Immature natural killer cell (primary cell): ENCODE measurements at places on chromosomes 7 and 10.

DNA sequence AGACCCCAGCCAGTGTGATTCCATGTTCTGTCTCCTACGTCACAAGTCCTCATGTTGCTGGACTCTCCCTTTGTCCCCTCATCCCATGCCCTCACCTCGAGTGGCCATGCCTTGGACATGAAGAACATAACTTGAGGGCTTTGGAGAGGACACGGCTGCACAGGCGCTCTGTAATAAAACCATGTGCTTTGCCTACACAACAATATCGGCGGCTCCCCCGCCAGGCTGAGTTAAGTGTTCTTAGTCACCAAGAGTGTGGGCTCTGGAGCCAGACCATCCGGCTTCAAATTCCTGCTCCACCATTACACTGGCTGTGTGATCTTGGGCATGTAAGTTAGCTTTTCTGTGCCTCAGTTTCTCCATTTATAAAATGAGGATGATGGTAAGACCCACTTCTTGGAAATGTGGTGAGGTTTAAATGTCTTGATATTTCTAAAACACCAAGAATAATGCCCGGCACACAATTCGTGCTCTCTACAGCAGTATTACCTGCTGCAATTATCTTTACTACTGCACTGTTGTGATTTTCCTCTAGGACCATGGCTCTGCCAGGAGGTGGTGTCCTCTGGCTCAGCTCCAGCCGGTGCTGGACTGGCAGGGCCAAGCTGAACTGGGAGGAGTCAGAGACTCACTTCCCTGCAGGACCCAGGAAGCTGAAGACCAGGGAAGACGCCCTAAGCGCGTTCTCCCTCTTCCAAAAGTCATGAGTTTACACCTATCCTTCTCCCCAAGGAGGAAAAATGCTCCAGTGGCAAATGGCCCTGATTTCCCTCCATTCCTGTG is 15.7 kb downstream of the SLIT1 start:
- DNase-seq, result no peak

DNA sequence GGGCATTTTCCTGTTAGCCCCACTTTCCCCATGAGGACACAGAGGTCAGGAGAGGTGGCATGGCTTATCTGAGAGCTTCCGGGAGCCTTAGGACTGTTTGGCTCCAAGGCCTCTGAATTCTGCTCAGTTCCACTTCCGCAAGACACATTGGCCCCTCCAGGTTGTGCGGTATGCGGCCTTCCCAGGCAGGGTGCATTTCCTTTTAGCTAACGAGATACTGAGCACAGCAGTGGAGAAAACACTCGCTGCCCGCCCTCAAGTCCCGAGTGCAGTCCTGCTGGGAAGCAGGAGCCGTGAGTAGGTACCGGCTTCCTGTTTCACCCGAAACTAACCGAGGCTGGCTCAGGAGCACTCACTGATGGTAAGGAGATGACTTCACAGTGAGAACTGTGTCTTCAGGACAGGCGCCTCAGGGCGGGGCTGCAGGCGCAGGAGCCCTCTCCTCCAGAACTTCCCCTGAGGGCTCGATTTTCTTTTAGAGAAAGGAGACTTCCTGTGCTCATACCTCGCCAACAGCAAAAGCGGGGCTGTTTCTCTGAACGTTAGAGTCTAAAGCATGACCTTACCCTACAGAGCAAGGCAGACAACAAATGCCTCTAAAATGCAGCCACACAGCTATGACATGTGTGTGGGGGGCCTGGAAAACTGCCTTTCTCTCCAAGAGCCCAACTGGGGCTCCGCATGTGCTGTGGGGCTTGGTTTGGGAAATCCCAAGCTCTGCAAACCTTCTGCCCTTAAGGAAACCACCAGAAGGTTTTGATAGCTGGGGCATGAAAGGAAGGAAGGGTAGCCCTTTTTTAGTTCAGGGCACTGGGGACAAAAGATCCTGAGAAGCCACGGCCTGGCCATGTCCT is 25.9 kb downstream of the RGS10 start:
- DNase-seq, result peak; percentile 36

DNA sequence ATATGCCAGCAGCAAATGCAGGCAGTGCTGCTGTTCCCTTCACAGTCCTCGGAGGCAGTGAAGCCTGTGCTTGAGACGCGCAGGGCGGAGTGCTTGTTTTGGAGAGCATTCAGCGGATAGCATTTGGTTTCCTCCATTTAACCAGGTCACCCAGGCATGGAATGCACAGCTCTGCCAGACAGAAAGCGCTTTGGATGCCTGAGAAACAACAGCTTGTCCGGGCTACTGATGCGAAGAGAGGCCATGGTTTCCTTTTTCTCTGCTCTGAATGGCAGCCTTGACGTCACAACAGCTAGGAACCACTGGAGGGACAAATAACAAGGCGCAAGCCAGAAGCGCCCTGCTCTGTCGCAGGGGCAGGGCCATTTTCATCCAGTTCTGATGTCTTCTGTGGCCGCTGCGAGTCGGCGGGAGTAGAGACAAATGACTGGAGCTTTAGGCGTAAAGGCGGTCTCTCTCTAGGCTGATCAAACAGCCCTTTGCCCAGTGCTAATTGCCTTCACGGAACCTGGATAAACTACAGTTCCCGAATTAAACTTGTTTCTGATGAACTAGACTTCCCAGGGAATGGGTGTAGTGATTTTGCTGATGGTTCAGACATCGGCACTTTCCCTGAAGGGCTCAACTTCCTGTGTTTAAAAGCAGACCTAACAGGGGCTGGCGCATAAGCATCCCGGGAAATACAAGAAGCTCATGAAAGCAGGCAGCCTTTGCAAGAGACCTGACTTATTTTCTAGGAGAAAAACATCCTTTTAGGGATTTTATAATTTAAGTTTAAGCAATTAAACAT is 187.6 kb upstream of the KLF14 start:
- DNase-seq, result no peak

DNA sequence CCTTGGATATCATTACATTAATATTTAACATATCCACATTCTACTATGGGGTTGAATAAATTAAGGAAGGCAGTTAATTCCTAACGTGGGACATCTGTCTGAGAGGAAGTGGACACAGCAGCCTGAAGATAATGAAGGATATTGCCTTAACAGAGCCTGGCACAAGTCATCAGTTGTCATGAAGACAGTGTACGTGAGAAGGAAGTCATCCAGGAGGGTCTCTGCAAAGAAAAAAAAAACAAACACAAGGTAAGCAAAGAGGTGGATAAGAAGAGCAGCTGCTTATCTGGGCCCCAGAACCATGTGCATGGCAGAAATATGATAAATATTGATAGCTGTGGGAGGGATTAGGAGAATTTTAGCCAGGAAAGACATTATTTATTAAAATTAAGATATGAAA is 190.0 kb downstream of the RAPGEF5 start:
- no peak for DNase-seq

DNA sequence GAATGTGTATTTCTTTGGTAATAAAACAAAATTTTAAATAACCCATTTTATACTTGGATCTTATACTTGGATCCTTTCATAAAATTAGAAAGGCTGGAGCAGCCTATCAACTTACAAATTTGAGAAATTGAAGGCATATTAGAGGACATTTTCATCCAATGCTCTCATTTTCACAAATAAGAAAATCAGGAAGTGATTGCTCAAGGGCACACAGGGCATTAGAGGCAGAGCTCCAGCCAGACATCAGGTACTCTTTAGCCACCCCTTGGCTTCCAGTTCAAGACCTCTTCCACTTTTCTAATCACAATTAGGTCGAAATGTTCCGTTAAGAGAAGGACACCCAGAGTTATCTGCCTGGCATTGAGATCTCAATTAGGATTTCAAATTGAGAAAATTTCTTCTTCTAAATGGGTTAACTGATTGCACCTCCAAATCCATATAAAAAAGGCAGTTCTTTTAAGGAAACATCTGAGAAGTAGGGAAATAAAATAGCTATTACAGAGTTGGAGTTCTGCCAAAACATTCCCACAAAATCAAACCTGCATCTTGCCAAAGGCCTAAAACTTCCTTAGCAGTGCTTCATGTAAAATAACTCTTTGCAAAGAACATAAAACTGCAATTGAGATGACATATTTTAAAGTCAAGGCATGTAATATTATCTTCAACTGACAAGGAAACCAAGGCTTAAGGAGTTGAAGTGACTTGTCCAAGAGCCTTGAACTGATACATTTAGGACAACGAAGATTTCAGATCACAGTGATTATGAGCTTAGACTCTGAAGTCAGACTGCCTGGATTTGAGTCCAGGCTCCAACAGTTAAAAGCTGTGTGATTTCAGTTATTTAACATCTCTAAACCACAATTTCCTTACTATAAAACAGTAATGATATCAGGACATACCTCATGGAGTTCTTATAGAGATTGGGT is 2.4 kb downstream of the ACTA2 start:
- DNase-seq, result no peak

- no peak for DNase-seq
Measured at GRCh38 chr7:18036783-18037182, 9.1 kb upstream of the PRPS1L1 start.

DNA sequence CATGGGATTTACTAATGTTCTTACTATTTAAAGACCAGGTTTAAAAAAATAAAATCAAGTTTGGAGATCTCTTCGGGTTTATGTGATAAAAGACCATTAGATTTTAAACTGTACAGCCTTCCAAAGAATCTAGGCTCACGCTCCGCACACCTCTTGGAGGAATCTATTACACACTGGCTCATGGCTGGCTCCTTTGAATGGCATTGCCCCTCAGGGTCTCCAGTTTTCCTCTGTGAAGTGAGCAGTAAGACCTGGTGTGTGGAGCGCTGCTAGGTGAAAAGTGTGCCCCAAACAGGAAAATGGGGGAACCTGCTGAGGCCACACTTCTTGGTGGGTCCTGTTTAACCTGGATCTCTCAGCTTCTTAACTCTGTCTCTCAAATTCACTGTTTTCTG is 142.3 kb downstream of the KAT6B start:
- DNase-seq, result no peak

DNA sequence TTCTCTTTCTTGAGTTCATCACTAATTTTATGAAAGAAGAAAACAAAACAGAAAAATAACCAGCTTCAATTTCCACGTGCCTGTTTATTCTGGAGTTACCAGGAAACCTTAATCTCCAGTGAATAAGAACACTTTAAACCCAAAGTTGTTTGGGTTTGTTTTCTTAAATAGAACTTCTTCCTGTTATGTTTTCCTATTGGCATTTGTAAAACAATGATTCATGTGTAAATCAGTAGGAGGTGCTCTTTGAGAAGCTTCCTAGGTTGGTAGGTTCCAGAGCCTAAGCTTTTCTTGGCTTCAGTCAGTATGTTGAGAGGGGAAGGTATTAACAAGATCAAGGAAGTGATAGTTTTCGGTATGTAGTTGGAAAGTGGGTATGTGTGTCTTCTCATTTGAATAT is 119.0 kb downstream of the BICC1 start:
- DNase-seq, result no peak

DNA sequence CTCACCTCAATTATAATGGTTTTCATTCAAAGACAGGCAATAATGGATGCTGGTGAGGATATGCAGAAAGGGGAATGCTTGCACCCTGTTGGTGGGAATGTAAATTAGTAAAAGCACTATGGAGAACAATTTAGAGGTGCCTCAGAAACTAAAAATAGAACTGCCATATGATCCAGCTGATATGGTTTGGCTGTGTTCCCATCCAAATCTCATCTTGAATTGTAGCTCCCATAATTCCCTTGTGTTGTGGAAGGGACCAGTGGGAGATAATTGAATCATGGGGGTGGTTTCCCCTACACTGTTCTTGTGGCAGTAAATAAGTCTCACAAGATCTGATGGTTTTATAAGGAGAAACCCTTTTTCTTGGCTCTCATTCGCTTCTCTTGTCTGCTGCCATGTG is 87.7 kb downstream of the TES start:
- no peak for DNase-seq

- DNase-seq, result no peak
Measured at GRCh38 chr7:55055479-55055878, 36.7 kb downstream of the EGFR start.
